Muscle of back (tissue), 13 donors: ENCODE measurements at places on chromosomes 13 and 19. TPM values are rescaled to one million over a fixed set of nuclear protein-coding genes. Genes with fewer than 3 reads are reported as not detected.

TTC9B gene
- polyA plus RNA-seq: 0.05 TPM

MBD3L3 gene
- not detected for polyA plus RNA-seq

PRKACA gene
- 479 TPM for polyA plus RNA-seq

ZNF468 gene
- polyA plus RNA-seq: 13.2 TPM

- DNase-seq: no peak
These were observed 24.2 kb downstream of the RANBP3 start for GRCh38 chr19:5953680-5954213.

DNA sequence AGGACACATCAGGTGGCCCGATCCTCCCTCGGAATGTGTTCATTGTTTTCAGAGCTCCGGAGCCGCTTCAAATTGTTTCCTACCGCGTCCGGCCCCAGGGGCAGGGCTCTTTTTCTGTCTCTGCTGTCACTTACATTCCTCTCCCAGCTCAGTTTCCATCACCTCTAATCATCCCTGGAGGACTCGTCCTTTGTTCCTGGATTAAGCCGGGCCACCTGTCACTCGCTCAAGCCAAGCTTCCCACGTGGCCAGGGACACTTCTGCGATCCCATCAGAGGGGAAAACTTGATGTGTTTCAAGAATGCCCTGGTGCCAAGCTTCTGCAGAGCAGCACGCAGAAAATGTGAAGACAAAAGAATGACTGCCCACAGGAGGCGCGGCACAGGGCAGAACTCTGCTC, 13.5 kb downstream of the IL17D start:
- DNase-seq: no peak

GRCh38 chr13:36981156-36981743, 17.9 kb downstream of the ALG5 start:
- peak; percentile 66 for DNase-seq

DNA sequence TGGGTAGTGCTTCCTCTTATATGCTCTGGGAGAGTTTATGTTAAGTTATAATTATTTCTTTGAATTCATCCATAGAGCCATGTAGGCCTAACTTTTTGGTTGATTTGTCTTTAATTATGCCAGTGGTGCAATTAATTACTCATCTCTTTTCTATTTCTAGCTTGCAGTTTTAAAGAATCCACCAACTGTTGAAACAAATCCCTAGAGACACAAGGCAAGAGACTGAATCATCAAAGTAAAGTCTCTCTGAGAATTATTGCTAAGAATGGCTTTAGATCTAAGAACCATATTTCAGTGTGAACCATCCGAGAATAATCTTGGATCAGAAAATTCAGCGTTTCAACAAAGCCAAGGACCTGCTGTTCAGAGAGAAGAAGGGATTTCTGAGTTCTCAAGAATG, 5.9 kb upstream of the ZNF551 start:
- DNase-seq: no peak

DNA sequence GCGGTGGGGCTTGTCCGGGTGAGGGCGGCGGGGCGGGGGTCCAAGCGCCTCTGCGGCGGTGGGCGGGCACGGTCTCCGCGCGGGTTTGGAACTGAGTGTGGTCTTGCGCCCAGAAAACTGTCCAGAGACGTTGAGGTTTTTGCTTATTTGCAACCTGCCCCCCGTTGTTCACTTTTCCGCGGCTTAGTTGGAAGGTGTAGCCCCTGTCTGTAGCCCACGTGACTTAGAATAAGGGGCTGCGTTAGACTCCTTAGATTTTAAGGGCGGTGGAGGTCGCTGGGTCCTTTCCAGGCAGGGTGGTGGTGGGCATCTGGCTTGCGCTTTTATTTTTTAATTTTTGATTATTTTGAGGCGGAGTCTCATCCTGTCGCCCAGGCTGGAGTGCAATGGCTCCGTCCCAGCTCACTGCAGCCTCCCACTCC, 748 bp downstream of the RPS15 start:
- no peak for DNase-seq

DNA sequence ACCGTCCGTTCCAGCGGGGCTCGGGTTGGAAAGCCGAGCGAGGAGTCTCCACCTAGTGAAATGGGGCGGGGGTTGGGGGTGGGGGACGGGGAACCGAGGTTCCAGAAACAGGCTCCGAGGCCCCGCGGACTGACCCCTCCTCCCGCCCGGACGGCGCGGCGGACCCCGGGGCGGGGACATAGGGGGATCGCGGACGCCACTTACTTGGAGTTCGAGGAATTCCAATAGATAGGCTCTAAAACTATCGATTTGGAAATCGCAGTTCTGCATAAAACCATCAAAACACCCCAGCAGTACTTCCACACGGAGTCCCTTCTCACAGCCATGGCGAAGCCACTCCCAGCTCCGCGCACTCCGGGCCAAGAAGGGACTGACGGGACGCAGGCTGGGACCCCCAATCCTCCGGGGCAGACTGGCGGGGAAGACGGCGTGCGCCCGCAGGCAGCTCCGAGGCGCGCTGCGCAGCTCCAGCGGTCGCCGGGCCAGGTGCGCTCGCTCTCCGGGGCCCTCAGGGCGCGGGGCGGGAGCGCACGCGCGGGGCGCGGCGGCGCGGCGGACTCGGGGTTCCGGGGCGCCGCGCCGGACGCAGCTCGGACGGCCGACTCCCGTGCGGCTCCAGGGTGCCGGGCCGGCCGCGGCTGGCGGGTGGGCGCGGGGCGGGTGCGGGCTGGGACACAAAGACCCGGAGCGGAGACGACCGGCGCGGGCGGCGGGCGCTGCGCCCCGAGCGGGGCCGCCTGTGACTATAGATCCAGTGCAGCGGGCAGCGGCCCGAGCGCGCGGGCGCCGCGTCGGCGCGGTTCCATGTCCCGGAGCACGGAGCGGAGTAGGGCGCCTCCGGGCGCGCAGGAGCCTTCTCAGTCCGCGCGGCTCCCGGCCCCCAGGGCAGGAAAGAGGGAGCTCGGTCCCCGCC, 567 bp downstream of the EFNB2 start:
- DNase-seq: peak; percentile 31

DNA sequence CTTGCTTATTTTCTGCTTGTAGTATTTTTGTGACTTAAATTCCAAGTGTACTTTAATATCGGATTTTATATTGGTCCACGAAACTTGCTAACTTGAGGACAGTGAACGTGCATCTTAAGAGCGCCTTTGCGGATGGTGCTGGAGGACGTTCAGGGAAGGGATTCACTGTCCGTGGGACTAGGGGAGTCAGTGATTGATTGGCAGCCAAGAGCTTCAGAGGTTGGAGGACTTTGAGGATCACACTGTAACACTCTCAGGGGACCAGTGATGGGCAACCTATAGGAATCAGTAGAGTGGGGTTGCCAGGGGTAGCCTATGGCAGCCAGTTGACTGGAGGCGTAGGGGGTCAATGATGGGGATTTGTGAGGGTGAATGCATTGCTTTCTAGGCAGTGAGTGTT, 516 bp downstream of the ZNF175 start:
- no peak for DNase-seq

GRCh38 chr19:29212356-29212647, 649 bp downstream of the UQCRFS1 start:
- DNase-seq: no peak

GRCh38 chr13:107518780-107519179, 696.6 kb downstream of the LIG4 start:
- no peak for DNase-seq

DNA sequence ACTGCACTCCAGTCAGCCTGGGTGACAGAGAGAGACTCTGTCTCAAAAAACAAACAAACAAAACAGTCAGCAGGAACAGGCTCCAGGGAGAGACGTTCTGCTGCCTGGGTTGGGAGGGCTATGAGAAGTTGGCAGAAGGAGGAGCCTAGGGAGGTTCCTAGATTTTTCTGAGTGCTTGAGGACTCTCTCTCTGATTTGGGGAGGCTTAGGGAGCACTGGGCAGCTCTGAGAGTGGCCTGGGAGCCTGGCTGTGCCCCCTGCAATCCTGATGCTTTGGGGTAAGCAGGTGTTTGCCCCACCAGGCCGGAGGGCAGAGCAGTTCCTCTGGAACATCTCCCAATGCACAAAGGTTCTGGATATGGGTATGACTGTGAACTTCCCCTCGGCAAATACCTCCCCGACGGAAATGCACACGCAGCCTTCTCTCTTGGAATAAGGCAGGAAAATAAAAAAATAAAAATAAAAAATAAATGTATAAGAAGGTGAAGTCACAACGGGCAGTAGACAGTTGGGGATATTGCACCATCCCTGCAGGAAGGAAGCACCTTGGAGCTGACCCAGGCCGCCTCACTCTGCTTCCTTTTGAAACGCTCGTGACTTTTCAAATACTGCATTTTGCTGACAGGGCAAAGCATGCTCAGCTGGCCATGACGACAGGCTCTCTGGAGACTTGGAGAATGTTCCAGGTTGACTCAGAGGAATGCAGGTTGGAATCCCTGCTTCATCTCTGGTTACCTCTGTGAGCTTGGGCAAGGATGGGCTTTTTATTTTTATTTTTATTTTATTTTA, 26.5 kb upstream of the HOMER3 start:
- DNase-seq: peak; percentile 42
